ENCODE measurements at places on chromosomes 5 and 9. TPM values are rescaled to one million over a fixed set of nuclear protein-coding genes. Genes with fewer than 3 reads are reported as not detected.

DNA sequence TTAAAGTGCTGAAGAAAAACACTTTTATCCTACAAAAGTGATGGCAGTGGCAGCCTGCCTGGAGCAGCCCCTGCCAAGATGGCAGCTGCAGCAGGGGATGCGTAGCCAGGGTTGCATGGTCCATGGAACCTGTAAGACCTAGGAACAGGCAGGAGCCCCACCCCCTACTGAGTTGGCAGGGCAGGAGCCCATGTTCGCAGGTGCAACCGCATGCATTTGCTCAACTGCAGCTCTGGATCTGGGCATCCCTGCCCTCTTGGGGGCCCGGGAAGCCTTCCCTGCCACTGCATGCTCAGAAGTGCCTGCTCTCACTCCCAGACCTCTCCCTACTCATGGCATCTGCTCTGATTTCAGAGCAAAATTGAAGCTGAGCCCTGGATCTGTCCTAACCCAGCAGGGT is 779.6 kb downstream of the CDH18 start:
- DNase-seq: no peak

DNA sequence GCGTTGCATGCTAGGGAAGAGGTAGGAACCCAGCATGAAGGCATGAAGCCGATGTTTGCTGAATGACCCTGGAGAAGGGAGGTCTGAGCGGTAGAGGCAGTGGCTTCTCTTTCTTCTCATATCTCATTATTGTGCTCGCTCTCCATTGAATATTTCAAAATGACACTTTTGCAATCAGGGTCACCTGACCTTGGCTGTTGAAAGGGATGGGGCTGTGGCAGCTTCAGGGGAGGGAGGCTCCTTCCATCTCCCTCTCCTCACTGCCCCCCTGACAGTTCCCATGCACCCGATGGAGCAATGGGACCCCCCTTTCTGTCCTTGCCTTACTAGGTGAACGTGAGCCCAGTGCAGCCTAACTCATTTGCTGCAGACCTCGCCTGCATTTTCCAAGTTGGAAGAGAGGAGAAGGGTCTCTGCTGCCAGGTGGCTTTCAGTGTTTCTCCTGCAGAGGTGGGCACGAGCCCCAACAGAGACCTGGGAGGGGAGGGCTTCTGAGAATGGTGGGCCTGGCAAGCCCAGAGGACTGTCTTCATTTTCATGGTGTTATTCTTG is 17.9 kb downstream of the STC2 start:
- DNase-seq: no peak

DNA sequence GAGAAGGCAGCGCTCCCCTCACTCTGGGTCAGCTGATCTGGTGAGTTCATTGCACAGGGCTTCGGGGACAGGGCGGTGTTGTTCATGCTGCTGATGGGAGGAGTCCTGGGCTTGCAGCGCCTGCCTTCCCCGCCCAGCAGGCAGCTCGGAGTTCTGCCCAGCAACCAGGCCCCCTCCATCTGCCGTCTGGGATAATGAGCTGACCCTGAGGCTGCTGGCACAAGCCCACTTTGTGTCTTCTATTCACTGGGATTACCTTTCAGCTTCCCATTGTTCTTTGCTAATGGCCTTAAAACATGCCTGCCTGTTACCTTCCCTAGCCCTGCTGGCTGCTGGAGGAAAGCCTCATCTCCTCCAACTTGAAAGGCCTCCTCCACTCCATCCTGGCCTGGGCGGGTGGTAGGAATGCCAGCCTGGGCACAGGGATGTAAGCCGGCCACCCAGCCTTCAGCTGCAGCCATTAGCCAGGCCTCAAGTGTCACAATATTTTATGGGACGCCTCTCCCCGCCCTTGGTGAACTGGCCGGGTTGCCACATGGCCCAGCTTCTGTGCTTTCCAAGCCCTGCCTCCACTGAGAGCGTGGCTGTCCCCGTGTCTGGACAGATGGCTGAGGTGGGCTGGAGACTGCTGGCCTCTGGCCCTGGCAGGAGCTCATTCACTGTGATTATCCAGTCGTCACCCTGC is 70.4 kb downstream of the GADD45G start:
- DNase-seq: no peak

- DNase-seq: no peak
These were observed 990.1 kb upstream of the C9orf72 start for GRCh38 chr9:28563291-28563934.

Gene SPEF2
- 12.9 TPM for total RNA-seq

Gene SH3TC2
- 70.0 TPM for total RNA-seq

Gene ZFR
- total RNA-seq: 85.1 TPM

Gene PRDM9
- total RNA-seq: not detected

Gene ELOVL7
- 16.7 TPM for total RNA-seq
